AG08395 (cell line): ENCODE measurements at places on chromosomes 7 and 10.

GRCh38 chr7:130948822-130949221 is 214.8 kb upstream of the KLF14 start:
- DNase-seq: no peak

GRCh38 chr10:114311023-114311422 is 72.0 kb downstream of the VWA2 start:
- no peak for DNase-seq

DNA sequence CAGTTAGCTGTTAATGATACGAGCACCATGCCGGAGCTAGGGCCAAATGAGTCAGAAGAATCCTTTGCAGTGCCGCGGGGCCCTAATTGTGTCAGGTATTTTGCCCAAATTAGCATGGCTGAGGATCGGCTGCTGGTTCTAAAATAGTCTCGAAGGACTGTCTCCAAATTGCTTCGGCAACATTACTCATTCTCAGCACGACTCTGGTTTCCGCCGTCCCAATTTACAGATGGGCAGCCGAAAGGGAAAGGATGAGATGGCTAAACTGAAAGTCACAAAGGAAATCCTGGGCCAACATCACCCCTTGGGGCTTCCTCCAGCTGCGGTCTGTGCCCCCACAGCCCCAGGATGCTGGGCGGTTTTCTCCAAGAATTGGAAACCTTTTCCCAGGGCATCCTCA is 351.4 kb downstream of the PAXIP1 start:
- DNase-seq: no peak

DNA sequence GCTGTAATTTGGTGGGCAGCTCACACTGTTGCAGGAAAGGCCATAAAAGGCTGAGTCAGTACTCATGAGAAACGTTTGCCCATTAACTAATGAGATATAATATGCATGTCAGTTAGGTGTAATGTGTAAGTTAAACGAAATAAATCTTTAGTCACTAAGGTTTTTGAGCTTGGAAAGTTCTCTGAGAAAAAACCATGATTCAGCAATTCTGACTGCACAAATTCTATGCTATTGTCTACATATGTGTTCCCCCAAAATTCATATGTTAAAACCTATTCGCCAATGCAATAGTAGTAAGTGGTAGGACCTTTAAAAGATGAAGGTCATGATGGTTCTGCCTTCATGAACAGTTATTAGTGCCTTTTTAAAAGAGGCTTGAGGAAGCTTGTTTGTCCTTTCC is 559.7 kb upstream of the LRRTM3 start:
- no peak for DNase-seq

- DNase-seq: no peak
These were observed 229.8 kb upstream of the HDAC9 start for GRCh38 chr7:18265611-18266281.

DNA sequence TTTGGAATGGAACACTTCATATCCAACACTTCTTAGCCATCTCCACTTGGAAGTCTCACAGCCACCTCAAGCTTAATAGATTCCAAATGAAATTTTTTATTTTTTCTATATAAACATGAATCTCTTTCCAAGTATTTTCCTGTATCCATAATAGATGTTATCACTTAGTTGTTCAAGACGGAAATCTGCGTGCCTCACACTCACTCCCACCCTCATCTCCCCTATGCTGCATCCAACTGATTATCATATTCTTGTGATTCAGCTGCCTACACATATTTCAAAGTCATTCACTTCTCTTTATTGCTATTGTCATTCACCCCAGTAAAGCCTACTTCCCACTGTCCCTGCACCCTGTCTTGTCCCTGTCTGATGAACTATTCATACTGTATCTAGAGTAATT is 70.2 kb upstream of the MKX start:
- no peak for DNase-seq

GRCh38 chr7:127527561-127527960 is 57.8 kb downstream of the GCC1 start:
- DNase-seq: no peak

DNA sequence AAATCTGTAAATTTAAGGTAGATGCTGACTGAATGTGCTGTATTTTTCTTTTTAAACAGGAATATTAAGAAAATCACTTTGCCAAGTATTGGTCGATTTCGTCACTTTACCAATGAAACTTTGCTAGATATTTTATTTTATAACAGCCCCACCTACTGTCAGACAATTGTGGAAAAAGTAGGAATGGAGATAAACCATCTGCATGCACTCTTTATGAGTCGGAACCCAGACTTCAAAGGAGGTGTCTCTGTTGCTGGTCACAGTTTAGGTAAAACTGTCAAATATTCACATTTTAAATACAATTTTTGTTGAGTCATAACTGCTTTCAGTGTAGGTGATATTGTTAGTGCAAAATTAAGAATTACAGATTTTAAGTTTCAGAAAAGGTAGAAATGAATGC is 25.2 kb downstream of the SEC23IP start:
- DNase-seq: no peak

DNA sequence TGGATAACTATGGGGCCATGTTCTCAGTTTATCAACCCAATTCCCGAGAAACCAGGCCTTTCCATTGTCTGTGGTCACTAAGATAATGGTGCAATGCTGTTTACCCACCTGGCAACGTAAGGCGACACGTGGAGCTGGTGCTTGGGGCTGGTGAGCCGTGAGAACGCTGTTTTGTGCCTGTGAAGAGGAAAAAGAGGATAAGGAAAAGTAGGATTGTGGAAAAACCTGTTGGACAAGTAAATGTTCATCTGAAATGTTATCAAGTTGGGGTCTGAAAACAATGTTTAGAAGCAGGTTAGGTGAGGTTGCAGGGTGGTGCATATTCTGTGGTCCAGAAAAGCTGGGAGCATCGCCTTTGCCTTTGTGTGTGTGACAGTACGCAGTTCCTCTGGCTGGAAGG is 88.5 kb downstream of the PPP1R17 start:
- no peak for DNase-seq

GRCh38 chr7:44187636-44188416 is 1.4 kb downstream of the GCK start:
- no peak for DNase-seq

DNA sequence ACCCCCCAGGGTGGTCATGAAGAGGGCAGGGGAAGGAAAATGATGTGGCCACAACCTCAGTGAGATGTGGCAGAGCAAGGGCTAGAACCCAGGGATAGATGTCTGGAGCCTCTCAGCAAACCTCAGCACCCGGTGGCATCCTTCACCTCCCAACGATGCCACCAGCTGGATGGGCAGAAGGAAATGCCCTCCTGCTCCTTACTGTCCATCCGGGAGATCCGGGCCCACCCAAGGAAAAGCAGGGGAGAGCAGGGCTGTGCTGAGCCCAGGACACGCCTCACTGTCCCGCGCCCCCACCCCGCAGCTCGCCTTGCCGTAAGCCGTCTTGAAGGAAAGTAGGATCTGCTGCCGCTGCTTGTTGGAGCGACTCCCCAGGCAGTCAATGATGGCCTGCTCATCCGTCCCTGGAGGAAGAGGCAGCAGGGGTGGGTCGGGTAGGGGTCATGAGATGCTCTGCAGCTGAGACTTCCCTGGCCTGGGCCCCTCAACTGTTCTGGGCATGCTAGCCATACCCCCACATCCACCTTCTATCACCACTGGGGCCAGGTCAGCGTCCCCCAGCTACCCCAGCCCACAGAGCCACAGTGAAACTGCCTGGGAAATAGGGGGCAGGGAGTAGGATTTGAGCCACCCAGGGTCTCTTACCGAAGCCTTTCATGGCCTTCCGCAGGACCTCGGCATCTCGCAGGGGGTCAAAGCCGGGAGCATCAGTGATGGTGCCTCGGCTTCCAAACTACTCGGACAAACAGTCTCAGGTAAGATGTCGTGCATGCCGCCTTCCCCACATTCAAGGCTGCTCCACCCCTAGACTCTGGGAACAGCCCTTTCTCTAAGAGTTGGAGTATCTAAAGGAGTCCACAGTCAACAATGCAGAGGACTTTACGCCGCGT is 34.3 kb downstream of the PLAC9 start:
- no peak for DNase-seq

DNA sequence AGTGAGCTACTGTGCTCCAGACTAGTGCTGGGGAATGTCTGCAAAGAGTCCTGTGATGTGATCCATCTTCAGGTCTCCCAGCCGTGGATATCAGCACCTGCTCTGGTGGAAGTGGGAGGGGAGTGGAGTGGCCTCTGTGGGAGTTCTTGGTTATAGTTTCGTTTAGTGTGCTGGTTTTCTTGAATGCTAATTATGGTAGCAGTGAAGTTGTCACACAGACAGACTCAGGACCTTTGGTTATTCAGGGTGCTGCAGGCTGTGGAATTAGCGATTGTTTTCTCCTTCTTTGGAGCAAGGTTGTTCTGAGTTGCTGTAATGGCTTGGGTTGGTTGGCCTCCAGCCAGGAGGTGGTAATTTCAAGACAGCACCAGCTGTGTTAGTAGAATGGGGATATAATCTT is 132.7 kb upstream of the HGF start:
- no peak for DNase-seq

- no peak for DNase-seq
These were observed 153.6 kb downstream of the CACNB2 start for GRCh38 chr10:18293536-18294510.

GRCh38 chr7:88566162-88566729 is 193.3 kb upstream of the ZNF804B start:
- DNase-seq: no peak

- no peak for DNase-seq
These were observed 76.2 kb downstream of the VIPR2 start for GRCh38 chr7:159068488-159068811.

DNA sequence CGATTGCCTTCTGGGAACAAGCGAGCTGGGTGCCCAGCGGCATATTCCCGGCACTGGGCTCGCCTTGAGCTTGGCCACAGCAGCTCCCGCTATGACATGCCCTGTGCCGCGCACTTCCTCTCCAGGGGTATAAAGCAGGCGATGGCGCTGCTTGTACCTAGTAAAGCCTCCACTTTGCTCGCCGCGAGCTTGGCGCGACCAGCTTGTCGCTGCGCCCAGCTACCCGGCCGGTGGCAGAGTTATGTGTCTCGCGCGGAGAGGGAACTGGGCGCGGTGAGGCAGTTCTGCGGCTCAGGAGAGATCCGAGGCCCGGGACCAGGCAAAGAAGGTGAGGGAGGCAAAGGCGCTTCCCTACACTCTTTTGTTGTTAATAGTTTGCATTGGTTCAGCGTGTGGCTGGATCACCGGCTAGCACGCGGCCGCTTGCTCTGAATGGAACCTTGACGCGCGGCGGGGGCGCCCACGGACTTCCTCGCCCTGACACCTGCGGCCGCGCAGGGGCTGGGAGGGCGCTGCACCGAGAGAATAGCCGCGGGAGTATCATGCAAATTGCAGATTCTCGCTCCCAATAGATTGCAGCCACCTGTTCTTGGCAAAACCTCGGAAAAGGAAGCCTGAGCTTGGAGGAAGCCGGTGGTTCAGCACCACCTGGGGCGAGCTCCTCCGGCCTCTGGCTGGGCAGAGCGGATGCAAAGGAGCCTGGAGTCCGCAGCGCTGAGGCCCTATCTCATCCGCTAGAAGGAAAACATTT is 3.0 kb upstream of the BUB3 start:
- DNase-seq: no peak

DNA sequence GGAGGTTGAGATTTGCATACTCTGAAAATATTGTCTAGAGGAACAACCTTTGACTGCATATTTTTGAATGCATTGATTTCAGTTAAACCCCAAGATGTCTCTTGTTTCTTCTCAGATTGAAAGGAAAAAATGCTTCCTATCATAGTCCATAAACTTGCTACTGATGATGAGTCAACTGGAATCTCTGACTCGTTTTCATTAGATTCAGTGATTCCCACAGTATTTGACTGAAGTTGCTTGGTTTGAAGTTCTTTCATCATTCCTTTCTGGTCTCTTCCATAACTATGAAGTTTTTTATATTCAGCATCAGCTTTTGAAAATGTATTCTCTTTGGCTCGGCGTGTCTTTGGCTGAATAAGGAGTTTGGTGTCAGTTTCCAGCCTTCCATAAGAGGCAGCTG is 10.7 kb downstream of the PEX1 start:
- DNase-seq: peak; percentile 37

- no peak for DNase-seq
These were observed 405.3 kb upstream of the ETV1 start for GRCh38 chr7:14394786-14395185.

DNA sequence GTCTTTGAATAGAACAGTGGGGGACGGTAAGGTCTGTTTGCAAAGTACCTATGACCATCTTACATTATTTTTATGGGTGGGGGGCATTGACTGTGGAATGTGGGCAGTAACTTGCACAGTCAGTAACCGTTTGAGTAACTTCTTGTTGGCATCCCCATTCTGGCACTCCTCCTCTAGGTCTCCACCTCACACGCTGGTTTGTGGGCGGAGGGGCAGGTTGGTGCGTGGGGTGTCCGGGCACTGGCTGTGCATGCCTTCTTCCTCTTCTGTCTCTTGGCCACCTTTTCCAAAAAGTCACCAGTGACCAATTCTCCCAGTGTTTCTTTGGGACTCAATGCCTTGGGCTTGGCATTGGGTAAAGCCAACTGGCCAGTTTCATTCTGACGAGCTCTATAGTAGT is 43.6 kb downstream of the DNAJB6 start:
- no peak for DNase-seq

GRCh38 chr7:111266613-111267012 is 175.7 kb downstream of the LRRN3 start:
- DNase-seq: peak; percentile 53

DNA sequence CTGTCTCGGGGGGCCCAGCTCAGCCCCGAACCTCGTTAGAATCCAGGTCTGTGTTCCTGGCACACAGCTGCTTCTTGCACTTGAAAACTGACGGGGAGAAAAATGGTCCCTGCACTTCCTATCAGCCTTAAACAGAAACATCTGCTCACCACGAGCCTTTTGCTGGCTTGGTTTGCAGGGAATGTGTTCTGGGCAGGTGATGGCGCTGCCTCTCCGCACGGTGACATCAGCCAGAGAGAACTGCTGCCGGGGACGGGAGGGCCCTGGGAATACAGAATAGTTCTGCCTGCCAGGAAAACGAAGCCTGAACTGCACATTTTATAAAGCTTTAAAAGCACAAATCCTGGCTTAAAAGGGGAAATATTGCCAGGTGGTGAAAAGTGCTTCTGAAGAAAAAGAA is 622.5 kb downstream of the TYW1 start:
- DNase-seq: peak; percentile 9

DNA sequence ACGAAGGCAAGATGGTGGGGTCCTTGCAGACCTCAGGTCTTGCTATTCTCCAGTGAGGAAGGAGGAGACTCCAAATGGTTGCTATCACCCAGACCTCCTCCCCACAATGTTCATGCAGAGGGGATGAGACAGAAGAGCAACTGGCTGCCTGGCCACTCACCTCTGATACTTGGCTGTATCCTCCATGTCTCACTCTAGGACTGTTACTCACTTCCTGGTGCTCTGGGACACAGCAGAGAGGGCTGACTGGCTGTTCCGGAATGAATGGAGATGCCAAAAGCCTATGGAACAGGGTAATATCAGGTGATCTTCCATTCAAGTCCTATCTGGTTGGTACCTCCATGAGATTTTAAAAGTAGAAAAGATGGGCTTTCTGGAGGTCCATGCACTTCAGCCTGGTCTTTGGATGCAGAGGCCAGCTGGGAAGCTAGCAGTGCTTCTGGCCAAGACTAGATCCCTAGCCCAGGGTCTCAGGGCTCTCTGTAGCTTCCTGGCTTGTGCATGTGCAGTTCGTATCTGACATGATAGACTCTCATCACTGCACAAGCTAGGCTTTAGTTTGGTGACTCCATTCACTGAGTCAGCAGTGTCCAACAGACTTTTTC is 27.0 kb upstream of the ABI1 start:
- peak; percentile 12 for DNase-seq

GRCh38 chr10:96910488-96911395 is 78.6 kb downstream of the LCOR start:
- DNase-seq: peak; percentile 24
